ENCODE measurements at places on chromosomes 2 and 18.

DNA sequence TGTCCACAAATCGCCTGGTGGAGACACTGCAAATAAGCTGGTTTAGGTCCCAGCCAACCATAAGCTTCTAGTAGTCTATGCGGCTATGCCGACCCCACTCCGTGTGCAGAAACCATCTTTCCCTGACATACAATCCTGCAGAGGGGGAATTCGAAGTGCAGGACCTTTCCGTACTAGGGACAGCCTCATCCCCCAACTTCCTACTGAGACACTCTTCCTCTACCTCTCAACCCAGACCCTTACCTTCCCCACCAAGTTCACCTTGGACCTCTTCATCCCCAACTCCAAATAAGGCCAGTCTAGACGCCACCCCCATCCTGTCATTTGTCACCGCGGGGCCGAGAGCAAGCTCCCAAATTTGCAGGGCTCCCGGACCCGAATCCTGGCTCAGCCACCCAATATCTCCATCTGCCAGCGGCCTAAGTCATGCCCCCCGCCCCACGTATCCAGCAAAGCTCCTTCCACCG, 496 bp downstream of the SUCLG1 start:
- no peak for DNase-seq

DNA sequence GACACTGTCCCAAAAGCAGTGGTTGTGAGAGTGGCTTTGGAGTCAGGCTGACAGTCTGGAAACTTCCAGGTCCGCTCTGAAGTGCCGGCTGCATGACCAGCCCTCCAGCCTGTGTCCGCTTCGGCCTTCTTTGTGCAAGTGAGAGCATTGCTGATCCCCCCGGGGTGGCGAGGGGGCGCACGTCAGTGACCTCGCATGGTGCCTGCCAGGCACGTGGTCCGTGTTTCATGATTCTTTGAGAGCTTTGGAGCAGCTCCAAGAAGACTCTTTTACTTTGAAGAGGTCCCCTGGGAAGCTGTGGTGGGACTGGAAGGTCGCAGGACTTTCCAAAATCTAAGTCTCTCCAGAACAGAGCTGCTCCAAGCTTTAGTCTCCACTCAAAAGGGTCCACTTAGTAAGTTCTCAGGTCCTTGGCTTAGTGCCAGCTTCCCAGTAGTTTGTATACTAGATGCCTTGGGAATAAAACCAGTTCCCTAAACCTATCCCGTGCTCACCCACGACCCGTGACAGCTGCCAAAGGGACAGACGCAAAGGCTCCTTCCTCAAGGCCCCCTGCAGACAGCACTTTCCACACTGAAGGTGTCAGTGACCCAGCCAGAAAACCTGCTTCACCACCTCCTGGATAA, 68.8 kb downstream of the ADI1 start:
- no peak for DNase-seq

- no peak for DNase-seq
Observed at GRCh38 chr18:5625076-5625475, 81.3 kb upstream of the EPB41L3 start.

DNA sequence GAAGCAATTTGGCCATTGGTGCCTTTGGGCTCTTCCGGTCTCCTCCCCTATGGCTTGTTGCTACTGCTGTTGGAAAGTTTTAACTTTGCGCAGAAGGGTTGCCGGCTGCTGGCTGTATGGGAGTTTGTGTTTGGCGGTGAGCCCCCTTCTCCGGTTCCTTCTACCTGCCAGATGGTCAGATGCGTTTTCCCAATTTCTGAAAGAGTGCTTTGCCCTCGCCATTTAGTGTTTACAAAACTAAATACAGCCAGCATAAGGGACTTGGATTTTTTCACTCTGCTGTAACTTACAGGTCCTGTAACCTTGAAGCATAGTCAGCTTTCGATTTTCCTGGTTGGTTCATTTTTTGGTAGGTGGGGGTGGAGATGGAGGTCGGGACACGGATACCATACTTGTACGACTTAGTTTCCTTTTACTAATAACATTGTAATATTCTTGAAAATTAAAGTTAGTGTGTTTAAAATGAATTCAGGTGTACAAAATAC, 604 bp downstream of the COQ10B start:
- DNase-seq: no peak

DNA sequence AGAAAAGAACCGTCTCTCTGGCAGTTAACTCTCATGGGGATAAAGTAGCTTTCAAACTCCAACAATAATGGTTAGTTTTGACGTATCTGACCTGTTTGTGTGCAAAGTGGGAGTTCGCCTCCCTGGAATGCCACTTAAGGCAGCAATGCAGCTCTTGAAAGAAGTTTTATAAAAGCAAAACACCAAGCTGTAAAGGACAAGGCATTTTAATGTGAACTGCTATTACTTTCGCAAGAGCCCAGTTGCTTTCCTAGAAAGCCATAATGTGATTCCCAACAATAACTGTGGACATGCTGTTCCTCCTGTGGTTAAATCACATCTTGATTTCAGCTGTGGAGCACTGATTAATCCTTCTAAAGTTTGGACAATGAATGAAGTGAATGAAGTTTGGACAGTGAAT, 303.7 kb downstream of the PTPRM start:
- DNase-seq: no peak

GRCh38 chr2:134917360-134917865, 1.2 kb upstream of the CCNT2 start:
- no peak for DNase-seq

DNA sequence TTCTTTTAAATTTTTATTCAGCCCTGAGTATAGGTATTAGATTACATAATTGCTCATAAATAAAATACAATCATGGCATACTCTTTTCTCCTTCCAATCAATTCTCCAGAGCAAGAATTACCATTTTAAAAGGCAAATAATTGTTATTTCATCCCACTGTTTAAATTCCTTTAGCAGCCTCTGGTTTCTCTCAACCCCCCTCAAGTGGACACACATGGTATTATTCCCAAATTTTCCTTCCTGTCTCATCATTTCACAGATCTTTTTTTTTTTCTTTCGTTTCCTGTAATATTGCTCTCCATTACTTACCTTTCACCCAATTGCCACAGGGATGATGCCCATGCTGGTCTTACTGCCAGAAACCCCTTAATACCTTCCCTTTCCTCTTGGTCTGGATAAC, 385.2 kb downstream of the RIT2 start:
- no peak for DNase-seq

- no peak for DNase-seq
Observed at GRCh38 chr18:33578518-33579348, 714 bp downstream of the ASXL3 start.

- DNase-seq: no peak
Observed at GRCh38 chr18:61569176-61569892, 236.1 kb downstream of the CDH20 start.

DNA sequence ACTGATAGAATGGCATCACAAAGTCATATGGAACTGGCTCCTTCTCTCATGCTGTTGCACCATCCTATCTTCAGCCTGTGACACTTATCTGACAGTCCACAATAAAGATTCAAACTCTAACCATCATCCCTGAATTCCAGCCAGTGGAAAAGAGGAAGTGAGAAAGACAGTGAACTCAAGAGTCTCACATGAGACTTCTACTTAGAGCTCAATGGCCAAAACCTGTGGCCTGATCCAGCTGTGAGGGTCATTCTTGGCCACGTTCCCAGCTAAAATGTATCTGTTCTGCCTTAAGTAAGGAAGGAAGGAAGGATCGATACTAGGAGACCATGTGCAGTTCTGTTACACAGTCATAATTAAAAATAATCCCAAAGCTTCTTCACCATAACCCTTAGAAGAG, 73.6 kb downstream of the RND3 start:
- DNase-seq: no peak

DNA sequence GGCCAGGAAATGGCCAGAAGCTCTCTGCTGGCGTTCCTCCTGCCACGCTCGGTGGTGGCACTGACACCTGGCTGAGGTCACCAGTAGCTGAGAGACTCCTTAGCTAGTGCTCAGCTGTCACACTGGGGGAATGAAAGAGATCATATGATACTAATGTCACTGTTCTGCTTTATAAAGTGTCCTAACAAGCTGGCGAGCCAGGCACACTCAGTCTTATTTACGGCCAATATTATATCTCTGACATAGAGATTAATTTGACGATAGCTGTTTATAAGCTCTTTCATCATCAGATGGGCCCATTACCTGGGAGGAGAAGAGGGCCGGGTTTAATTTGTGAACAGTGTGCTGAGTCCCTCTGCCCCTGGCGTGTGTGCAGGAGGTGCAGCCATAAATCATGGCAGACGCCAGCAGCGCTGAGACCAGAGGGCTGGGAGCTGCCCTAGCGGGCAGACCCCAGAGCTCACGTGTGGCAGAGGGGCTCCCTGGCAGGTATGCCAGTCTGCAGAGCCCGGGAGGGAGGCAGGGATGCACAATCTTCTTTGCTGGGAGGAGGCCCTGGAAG, 246.5 kb downstream of the HAUS1 start:
- DNase-seq: no peak

DNA sequence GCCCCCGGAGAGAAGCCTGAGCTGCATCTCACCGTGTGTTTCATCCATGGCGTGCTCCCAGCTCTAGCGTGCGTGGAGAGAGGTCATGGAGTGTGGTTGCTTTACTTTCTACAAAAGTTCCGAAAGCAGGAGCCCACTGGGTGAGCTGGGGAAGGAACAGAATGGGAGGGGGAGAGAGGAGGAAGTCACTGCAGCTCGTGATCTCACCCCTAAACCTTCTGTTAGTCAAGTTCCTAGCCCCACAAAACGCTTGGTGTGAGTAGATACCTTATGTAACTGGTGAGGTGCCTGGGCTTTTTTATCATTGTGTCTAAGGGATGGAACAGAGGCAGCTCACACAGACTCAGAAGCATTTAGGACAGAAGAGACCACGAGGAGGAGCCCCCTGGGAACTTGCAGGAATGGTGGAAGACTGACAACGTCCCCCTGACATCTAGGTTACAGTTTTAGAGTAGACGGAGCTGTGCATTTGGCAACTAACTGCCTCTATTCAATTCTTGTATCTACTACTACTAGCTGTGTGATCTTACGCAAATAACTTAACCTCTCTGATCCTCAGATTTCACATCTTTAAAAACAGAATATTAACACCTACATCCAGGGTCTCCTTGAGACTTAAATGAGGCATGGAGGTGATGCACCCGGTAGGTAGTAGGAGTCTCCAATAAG, 123.3 kb downstream of the ARL4C start:
- DNase-seq: no peak

GRCh38 chr18:33161131-33161530, 279.4 kb downstream of the CCDC178 start:
- DNase-seq: no peak

- no peak for DNase-seq
Observed at GRCh38 chr2:69615969-69616368, 27.6 kb downstream of the AAK1 start.

DNA sequence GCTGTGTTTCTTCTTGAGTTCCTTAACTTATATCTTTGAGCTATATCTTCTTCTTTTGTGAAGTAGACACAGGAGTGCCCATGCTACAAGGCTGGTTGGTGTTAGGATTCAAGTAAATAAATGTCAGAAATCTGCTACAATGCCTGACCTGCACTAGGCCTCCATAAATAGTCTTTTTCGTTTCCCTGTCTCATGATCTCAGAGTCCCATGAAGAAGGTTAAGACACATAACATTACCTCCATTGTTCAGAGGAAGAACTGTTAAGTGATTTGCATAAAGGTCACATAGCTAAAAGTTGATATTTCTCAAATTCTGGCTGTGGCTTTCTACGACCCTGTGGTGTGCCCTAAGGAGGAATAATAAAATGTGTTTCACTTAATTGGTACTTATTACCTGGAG, 228.4 kb downstream of the KCNS3 start:
- DNase-seq: no peak

DNA sequence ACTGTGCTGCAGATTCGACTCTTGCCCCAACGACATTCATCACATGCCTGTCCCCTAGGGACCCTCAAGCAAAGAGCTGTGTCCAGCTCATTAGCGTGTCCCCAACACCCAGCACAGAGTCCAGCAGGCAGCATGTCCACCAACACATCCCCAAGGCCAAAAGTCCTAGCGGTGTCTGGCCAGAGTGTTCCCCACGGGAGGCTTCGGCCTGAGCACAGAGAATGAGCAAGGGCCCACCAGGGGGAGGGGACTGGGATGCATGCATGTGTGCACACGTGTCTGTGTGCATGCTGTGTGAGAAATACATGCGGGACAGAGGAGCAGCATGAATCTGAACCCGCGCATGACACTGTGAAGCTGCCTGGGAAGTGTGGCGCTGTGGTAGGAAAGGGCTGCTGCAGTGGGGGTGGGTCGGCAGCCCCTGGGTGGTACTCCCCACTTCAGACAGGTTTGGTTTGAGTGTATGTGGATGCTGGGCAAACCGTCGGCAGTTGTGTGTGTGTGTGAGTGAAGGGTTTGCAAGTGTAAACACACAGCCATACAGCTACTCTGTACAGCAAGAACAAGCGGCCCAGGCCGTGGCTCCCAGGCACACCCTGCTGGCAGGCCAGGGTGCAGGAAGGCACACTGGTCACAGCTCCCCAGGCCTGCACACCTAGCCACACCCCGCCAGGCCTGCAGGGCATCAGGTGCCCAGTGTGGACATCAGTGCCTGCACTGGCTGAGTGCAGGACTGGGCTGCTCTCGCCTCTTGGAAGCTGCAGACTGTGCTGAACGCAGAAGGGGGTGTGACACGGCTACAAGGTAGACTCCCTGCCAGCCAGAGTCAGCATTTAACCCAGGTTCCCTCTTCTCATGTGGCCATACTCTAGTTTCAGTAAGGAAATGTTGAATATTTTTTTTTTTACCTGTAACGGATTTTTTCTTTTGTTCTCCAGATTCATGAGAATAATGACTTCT, 19.5 kb upstream of the HES6 start:
- DNase-seq: no peak

DNA sequence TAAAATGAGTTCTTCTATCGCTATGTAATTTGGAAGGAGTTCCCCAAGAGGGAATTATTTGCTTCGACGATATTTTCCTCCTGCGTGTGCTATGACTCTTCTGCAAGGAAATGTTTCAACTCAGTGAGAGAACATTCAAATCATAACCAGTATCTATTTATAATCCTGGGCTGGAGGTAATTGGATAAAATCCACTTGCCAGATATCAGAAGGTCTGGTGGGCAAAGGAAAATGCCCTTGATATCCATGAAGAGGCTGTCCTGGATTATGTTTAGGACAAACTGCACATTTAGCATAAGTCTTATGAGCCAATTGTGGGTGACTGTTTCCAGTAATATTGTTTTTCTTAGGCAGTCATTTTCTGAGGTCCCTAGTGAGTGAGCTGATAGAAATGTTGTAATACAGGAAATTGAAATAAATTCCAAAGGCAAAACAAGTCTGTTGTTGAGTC, 17.7 kb downstream of the RPIA start:
- DNase-seq: no peak

DNA sequence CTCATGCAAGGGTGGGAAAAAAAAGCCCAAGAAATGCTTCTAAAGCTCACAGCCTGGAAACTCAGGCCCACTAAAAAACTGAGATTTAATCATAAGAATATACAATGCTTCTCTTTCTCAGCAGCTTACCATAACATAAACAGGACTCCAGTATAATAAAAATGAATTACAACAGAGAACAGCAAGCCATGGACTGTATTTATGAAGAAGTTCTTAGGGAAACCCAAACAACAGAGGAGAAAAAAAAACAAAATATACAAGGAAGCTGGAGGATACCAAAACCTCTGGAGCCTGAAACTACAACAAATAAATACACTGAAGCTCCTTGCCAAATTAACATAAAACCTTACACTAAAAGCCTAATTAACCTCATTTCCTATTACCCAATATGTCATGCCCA, 187.8 kb downstream of the RDH14 start:
- DNase-seq: no peak

All from cortex of kidney (tissue), 1 donor.